Activated naive CD4-positive, alpha-beta T cell treated with anti-CD3 and anti-CD28 coated beads for 36 hours (primary cell): ENCODE measurements at places on chromosomes 7 and 10.

DNA sequence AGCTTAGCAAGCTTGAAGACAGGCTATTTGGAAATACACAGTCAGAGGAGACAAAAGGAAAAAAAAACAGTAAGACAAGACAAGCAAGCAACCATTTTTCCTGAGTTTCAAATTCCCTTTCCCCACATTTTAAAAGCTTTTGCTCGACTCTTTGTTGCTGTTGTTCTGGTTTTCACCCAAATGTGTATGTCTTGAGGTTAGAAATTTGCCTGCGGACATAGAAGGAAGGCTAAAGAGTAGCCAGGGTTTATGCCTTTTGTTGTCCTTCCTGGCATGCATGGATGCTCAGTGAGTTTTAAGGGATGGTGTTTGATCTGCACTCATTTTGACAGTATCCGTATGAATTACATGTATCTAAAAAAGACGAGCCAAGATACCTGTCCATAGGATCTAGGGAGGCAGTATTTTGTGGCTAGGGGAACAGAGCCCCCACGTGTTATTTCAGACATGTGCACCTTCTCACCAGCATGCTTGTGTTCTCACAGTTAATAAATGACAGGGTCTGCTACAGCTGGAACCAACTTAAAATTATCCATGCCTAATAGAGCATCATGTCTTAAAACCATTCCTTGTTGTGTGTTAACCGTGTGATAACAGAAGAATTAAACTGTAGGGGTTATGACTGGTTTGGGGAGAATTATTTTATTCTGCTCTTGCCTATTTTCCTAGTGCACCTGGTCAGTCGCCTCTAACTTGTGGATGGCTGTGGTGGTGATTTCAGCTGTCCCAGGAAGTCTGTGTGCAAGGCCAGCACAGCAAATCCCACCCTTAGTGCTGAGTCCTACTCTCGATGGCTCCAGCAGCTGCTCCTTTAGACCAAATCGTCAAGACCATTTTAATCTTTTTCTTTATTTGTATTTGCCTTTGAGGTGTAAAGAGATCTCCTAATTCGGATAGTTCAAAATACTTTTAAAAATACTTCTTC is 9.1 kb downstream of the WIPF3 start:
- no peak for DNase-seq

DNA sequence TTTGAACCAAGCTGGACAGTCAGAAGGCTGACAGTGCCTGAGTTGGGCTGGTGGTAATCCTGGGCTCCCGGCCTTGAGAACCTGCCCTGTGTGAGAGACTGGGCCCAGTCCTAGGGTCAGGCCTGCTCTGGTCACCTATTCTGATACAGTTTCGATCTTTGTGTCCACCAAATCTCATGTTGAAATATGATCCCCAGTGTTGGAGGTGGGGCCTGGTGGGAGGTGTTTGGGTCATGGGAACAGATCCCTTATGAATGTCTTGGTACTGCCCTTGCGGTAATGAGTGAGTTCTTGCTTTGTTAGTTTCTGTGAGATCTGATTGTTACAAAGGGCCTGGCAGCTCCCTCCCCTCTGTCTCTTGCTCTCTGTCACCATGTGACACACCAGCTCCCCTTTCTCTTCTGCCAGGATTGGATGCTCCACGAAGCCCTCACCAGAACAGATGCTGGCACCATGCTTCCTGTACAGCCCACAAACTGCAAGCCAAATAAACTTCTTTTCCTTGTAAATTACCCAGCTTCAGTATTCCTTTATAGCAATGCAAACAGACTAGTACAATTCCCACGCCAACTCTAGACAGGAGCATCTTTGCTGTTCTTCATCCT is 111.8 kb upstream of the ZNF438 start:
- no peak for DNase-seq

DNA sequence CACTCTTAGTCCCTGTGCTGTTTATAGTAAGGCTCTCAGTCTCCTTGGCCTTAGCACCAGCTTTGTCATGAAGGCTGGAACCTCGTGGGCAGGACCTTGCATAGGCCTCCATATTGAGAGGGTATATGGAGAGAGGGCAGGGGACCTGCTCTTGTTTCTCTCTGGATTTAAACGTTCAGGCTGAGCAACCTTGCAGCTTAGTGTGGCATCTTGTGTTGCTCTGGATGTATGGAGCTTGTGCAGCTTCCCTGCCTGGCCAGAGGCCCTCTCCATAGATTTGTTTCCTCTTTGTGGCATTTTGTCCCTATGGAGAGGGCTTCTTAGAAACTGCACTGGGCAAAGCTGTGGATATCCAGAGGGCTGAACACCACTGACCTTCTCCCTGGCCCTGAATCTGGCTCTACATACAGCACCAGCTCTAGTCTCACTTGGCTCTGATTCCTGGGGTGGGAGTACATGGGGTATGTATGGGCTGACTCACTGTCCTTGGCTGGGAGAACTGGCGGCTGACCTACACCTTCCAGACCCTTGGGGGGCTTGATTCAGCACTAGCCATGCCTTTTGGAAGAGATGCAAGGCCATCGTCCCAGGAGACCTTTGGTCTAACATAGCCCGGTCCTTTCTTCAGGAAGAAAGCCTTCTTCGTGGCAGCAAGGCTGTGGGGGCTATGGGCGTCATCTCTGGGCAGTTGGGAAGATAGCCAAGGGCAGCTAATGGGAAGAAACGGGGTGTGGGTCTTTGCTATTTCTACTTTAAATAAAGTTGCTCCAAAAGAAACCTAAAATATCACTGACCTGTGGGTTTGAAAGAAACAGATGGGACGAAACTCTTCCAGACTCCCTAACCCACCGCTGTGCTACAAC is 30.5 kb downstream of the ITPRIP start:
- no peak for DNase-seq

- DNase-seq: no peak
These were observed 177.4 kb downstream of the CDCA7L start for GRCh38 chr7:21768279-21768678.

DNA sequence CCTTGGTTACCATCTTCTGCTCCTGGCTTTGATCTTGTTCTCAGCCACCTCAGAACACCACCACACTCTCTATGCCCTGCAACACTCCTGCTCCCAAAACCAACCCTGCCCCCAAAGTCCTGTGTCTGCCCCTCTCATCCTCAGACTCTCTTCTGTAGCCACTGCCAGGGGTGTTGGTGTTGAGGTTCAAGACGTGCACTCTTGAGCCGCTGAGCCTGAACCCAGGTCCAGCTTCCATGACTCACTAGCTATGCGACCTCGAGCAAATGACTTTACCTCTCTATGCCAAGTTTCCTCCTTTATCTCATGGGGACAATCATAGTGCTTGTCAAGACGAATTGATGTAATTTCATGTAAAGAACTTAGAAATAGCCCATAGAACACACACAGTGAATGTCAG is 840 bp upstream of the ATP6V0A4 start:
- DNase-seq: no peak

DNA sequence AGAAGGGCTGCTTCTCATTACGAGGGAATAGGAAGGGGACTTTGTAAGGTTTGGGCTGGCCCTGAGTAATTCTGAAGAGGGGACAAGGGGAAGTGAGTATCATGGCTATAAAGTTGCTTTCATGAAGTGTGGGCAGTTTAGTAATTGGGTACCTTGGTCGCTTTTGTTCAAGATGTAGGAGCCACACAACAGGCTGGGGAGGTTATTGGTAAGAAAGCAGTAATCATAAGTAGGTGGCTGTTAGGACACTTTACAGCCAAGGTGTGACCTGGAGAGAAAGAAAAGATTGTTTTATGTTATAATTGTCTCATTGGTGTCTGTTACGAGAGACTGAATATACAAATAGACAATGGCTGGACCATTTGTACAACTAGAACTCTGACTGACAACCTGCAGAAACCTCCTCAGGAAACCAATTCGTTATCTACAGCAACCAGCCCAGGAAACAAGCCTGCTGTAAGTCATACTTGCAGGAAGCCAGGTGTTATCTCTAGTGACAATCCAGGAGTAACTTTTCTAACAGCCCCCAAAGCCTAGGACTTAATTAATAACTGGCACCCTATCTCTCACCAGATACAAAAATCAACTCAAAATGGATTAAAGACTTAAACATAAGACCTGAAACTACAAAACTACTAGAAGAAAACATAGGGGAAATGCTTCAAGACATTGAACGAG is 5.0 kb upstream of the CCM2 start:
- DNase-seq: no peak

GRCh38 chr7:7668706-7669105 is 28.2 kb downstream of the UMAD1 start:
- DNase-seq: no peak

GRCh38 chr7:26293569-26294308 is 2.1 kb downstream of the SNX10 start:
- DNase-seq: peak; percentile 86

DNA sequence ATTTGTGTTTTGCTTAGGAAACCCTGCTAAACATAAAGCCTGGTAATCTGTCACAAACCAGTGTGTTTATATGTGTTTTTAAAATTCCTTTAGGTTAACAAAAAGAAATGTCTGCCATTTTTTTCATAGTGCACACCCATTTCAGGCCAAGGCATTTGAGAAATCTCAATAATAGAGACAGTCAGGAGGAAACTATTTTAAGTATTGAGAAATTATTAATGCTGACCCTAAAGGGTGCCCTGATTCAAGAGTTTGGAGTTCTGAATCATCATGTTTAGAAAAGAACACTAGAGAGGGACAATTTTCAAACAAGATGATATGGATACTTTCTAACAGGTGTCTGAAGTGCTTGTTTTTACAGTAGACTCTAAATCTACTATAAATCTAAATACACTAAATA is 28.7 kb downstream of the MALRD1 start:
- DNase-seq: no peak

DNA sequence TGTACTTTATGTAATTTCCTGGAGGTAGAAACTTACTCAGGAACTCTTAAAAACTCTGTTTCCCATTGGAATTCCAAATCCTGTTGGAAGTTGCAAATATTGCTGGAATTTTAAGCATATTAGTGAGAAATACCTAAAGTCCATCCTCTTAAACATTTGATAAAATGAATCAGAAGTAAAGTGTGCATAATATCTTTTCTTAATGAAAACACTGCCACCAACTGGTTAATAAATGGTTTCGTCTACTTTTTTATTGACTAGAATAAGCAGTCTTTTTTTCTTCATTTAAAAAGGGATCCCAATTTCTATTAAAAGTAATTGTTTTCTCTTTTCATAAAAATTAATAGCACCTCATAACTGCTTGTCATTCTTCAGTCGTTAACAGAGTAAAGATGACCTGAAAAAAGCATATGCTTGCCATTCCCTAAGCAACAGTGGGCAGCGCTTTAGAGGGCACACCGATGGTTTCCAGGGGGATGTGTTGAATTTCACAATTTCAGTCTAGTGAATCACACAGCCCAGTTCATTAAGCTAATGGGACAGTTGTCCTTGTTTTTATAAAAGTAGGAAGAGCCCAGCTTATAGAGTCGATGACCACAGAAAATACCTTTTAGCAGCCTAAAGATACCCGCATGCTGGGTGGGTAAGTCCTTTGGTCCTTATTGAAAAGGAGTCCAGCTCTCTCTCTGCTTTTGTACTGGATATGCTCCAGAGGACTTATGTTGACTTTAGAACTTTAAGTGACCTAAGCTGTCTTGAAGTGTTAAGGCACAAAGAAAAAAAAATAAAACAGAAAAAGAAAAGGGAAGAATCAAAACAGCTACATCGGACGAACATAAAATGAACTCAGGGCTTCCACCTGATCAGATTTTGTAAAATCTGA is 28.5 kb downstream of the NPS start:
- no peak for DNase-seq

- no peak for DNase-seq
These were observed 165.5 kb upstream of the SMIM30 start for GRCh38 chr7:113283861-113284260.

DNA sequence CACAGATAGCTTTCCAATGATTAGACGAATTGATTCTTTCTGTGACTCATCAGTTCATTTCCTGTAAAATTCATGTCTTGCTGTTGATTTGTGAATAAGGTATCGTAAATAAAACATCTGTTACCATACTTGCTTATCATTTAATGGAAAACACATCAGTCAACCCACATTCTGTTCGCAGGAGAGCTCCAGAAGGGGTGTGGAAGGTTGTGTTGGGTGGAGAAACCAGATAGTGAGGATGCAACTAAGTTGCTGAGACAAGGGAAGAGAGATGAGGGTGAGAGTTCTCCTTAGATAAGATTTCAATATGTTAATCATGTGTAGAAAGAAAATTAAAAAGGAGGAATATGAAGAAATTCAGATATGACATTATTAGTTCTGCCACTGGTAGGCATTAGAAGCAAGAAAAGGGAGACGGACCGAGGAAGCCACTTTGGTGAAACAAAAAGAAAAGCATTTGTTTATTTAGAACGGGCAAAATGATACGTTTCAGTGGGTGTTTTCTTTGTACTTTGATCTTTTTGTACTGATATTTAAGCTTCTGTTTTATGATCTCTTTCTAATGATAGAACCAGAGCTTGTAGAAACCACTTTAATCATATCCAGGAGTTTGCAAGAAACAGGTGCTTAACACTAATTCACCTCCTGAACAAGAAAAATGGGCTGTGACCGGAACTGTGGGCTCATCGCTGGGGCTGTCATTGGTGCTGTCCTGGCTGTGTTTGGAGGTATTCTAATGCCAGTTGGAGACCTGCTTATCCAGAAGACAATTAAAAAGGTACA is 7.8 kb downstream of the CD36 start:
- DNase-seq: no peak

GRCh38 chr10:103576862-103577261 is 83.4 kb downstream of the NEURL1 start:
- no peak for DNase-seq

DNA sequence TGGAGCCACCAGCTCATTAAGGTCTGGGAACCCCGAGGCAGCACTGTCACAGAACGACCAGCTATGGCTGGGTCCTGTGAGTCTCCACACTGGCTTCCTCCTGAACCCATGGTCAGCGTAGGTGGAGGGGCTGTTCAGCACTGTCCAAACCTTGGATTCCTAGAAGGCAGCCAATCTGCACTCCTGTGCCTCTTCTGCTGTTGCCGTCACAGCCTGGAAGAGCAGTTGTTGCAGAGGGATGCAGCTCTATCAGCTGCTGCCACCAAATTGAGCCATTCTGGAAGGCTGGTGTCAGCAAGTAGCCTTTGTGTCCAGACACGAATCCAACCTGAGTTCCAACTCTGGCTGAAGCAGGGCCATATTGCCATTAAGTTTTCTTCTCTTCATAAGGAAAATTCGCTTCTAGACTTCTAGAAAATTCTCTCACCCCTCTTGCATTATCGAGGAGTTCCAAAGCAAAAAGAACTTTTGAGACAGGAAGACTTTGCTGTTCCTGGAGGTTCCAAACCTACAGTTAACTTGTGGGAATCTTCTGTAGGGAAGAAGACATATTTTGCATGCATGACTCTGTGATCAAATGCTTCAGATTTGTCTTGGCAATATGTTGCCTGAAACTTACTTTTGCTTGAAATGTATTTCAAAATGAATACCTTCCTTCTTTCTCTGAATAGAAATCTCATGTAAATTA is 84.0 kb downstream of the LRGUK start:
- DNase-seq: no peak

GRCh38 chr7:156155988-156156733 is 343.9 kb upstream of the SHH start:
- DNase-seq: no peak
